Lung (tissue), 17 donors: ENCODE measurements at places on chromosomes 12 and 14. TPM values are rescaled to one million over a fixed set of nuclear protein-coding genes. Genes with fewer than 3 reads are reported as not detected.
A peak's percentile ranks its signal among the peaks of the same experiment; 100 is the strongest.

Gene AKT1
- 224 TPM for total RNA-seq

Gene IFI27L2
- 38.9 TPM for total RNA-seq

DNA sequence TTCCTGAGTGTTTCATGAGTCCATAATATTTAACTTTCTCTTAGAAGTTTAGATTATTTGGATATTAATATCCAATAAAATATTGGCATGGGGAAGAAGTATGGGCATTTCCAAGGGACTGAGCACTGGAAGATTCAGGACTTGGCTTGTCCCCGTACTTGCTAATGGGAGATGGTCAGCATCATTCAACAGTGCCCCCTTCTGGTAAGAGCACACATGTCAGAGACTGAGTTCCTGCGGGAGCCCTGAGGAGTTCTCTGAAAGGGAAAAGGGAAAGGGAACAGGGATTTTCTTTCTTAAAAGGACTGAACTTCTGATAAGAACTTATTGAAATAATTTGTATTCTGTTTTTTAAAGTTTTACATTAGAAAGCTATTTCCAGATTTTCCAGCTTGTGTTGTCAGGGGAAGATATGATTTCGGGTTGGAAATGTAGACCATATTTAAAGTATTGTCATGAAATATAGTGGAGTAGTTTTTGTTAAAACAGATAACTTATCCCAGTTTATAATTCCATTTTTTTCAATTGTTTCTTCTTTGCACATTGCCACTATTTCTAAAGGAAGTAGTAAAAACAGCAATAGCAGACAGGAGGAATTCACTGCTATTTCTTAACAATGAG is 59.8 kb upstream of the C12orf71 start:
- no peaks in the 10 kb centered on the region for H3K4me1 ChIP-seq
- H3K4me3 ChIP-seq: no peak overlapping the region
- DNase-seq: peak; percentile 85
- H3K36me3 ChIP-seq: no peaks in the 10 kb centered on the region
- no peak overlapping the region for H3K27ac ChIP-seq

GRCh38 chr14:67251573-67252226 is 10.5 kb downstream of the PALS1 start:
- no peak overlapping the region for H3K27ac ChIP-seq
- peaks cover 3% of the 10 kb centered on the region for H3K4me1 ChIP-seq
- DNase-seq: no peak
- no peak overlapping the region for H3K4me3 ChIP-seq
- H3K27me3 ChIP-seq: no peaks in the 10 kb centered on the region
- peaks cover under 1% of the 10 kb centered on the region for H3K36me3 ChIP-seq

DNA sequence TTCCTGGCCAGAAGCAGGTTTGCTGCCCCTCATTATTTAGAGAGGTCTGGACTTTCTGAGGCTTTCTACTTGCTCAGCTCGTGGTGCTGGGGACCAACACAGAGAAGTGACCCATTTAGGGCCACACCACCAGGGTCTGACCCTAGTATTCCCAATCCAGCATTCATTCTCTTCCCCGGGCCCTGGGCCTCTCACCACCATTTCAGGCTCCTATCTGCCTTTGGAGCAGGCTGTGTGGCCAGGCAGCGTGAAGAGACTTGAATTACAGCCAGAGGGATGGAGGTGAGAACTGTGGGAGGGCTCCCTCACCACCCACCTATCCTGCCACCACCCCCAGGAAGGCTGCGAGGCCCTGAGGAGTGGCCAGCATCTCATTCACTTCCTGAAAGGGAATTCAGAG is 24.6 kb downstream of the FAM222A start:
- H3K27ac ChIP-seq: no peak overlapping the region
- no peaks in the 10 kb centered on the region for H3K27me3 ChIP-seq
- peaks cover 34% of the 10 kb centered on the region for H3K4me1 ChIP-seq
- no peak overlapping the region for H3K4me3 ChIP-seq

DNA sequence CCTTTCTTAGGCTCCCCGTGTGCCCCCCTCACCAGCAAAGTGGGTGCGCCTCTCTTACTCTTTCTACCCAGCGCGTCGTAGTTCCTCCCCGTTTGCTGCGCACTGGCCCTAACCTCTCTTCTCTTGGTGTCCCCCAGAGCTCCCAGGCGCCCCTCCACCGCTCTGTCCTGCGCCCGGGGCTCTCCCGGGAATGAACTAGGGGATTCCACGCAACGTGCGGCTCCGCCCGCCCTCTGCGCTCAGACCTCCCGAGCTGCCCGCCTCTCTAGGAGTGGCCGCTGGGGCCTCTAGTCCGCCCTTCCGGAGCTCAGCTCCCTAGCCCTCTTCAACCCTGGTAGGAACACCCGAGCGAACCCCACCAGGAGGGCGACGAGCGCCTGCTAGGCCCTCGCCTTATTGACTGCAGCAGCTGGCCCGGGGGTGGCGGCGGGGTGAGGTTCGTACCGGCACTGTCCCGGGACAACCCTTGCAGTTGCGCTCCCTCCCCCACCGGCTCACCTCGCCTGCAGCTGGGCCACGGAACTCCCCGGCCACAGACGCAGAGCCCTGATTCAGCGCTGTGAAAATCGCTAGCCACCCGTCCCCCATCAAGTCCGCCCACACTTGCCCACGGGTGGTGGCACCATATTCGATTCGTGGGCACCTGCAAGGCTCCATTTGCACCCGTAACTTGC is 1.3 kb downstream of the TMEM233 start:
- H3K27ac ChIP-seq: peak overlapping the region; percentile 34
- H3K4me1 ChIP-seq: no peaks in the 10 kb centered on the region
- peak overlapping the region; percentile 62 for H3K4me3 ChIP-seq
- peaks cover 28% of the 10 kb centered on the region for H3K27me3 ChIP-seq

GRCh38 chr12:13597837-13598236 is 383.6 kb downstream of the GRIN2B start:
- no peak overlapping the region for H3K4me3 ChIP-seq
- no peak overlapping the region for H3K27ac ChIP-seq
- no peak for DNase-seq
- no peaks in the 10 kb centered on the region for H3K4me1 ChIP-seq
- H3K36me3 ChIP-seq: no peaks in the 10 kb centered on the region

GRCh38 chr14:63192085-63192484 is 12.2 kb upstream of the RHOJ start:
- no peaks in the 10 kb centered on the region for H3K36me3 ChIP-seq
- peaks cover 6% of the 10 kb centered on the region for H3K4me1 ChIP-seq
- H3K4me3 ChIP-seq: no peak overlapping the region
- no peaks in the 10 kb centered on the region for H3K27me3 ChIP-seq

DNA sequence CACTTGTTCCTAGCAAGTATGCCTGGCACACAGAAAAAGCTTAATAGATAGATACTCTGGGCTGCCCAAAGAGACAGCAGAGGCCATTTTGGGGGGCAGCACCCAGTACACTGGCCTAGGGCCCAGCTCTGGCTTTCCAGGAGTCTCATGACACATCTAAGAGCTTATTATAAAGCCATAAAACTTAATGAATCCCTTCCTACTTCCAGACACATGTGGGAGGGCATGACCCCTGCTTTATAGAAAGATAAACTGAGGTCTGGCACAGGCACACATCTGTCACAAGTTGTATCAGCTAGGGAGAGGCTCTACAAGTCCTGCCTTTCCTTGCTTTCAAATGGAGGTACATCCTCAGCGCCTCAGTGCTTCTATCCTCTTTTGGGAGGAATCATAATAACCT is 27.1 kb downstream of the FMNL3 start:
- no peak overlapping the region for H3K27ac ChIP-seq
- peaks cover 6% of the 10 kb centered on the region for H3K4me1 ChIP-seq
- no peak overlapping the region for H3K4me3 ChIP-seq
- no peak for DNase-seq
- no peaks in the 10 kb centered on the region for H3K36me3 ChIP-seq

DNA sequence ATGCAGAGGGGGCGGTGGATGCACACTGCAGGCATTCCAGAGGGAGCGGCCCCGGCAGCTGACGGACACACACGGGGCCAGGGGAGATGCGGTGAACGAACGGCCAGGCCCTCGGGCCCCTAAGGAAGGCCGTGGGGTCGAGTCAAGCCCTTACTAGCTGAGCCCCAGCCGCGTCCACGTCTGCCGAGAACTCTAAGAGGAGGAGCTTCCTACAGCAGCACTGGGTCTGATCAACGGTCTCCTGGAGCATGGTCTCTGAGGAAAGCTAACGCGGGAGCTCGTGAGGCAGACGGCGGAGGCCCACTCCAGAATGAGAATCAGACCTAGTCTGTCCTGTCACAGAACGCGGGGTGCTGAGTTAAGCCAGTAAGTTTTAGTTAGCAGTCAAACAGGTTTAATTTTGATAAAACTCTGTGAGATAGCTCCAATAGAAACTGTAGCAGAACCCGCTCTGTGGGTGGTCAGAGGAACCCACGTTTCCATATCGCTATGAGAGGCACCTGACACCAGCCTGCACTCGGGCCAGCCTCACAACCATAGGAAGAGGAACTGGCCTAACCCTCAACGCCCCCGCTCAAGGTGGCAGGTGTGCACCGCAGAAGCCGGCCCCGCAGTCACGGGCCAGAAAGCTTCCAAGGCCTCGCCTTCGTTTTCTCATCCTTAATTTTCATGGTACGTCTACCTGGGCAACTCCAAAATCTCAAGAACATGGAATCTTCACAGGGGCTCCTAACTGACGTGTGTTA is 55.5 kb downstream of the CDC42BPB start:
- peaks cover 4% of the 10 kb centered on the region for H3K36me3 ChIP-seq
- H3K27me3 ChIP-seq: no peaks in the 10 kb centered on the region
- no peak for DNase-seq
- H3K4me1 ChIP-seq: no peaks in the 10 kb centered on the region

DNA sequence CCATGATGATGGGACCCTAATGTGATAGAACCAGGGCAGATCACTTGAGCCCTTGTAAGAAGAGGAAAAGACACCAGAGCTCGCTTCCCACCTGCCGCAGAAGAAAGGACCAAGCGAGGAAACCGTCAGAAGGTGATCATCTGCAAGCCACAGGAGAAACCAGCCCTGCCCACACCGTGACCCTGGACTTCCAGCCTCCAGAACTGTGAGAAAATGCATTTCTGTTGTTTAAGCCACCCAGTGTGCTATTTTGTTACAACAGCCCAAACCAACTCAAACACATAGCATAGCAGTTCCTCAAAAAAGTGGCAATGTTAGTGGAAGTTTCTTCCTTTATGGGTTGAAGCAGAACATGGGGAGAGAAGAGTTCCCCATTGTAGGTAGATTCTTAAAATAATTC is 107.9 kb upstream of the BCL2L14 start:
- no peak overlapping the region for H3K27ac ChIP-seq
- no peak for DNase-seq
- peaks cover 3% of the 10 kb centered on the region for H3K4me1 ChIP-seq
- H3K27me3 ChIP-seq: no peaks in the 10 kb centered on the region
- no peak overlapping the region for H3K4me3 ChIP-seq
- H3K36me3 ChIP-seq: no peaks in the 10 kb centered on the region

GRCh38 chr12:124395284-124395752 is 100.4 kb downstream of the RFLNA start:
- H3K27me3 ChIP-seq: no peaks in the 10 kb centered on the region
- H3K36me3 ChIP-seq: peaks cover 20% of the 10 kb centered on the region
- no peak overlapping the region for H3K27ac ChIP-seq
- no peak for DNase-seq

DNA sequence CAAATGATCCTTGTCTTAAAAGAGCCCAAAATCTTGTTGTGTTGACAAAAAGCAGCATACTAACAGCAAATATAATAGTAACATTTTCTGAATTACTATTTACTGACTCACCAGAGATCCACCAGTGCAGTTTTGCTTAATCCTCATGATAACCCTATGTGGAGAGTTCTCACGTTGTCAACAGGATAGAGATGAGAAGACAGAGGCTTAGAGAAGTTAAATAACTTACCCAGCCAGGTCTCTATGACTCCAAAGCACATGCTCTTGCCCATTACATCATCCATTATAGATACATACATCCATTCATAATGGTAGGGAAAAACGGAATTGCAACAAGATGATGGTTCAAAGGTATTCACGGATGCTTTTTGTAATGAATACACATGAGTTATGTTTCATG is 111.9 kb downstream of the PAX9 start:
- DNase-seq: no peak
- no peak overlapping the region for H3K27ac ChIP-seq
- no peaks in the 10 kb centered on the region for H3K36me3 ChIP-seq
- no peaks in the 10 kb centered on the region for H3K27me3 ChIP-seq
- H3K4me1 ChIP-seq: no peaks in the 10 kb centered on the region

DNA sequence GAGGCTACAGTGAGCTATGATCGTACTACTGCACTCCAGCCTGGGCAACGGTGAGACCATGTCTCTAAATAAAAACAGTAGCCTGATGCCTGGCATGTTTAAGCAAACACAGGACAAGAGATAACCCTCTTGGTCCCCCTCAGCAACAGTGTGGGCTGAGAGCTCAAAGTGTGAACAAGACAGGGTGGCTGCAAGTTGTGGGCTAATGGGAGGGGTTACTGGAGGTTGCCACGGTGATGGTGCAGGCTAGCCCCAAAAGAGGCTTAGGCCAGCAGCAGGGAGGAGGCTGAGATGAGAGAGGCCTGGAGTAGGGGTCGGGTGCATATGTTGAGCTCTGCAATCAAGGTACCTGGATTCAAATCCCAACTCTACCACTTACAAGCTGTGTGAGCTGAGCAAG is 3.4 kb upstream of the LGMN start:
- H3K27ac ChIP-seq: no peak overlapping the region
- no peaks in the 10 kb centered on the region for H3K36me3 ChIP-seq
- no peaks in the 10 kb centered on the region for H3K27me3 ChIP-seq
- no peak for DNase-seq
- no peak overlapping the region for H3K4me3 ChIP-seq

DNA sequence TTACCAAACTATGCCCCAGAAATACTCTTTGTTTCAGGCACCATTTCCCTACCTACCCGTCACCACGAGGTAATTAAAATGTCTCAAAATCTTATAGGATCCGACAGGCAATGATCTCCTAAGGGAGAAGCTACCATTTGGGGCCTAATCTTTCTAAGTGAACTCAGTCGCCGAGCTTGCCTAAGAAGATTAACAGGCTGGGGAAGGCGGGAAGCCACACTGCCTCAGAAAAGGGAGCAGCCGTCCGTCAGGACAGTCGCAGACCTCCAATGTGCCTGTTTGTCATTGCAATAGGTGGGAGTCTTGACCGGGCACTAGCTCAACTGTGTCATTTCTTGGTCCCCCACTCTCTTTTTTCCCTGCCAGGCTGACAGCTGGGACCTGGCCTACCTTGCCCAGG is 4.6 kb downstream of the TTC7B start:
- H3K36me3 ChIP-seq: no peaks in the 10 kb centered on the region
- H3K27ac ChIP-seq: no peak overlapping the region
- DNase-seq: no peak
- no peak overlapping the region for H3K4me3 ChIP-seq
- H3K4me1 ChIP-seq: peaks cover 11% of the 10 kb centered on the region

DNA sequence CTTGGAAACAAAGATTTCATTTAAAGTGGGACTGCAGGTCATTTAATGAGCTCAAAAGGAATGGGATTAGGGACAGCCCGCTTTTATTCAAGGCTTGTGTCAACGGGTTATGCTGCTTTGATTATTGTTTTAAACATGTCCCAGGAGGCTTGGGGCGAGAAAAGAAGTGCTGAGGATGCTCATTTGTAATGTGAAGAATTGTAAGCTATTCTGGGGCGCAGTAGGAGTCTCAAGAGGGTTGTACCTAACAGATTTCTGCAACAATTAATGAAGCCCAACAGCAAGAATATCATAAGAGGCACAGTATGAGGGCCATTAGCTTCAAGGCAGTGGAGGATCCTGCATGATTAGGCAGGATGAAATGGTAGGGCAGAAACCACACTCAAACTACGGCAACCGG is 122.5 kb downstream of the KTN1 start:
- H3K36me3 ChIP-seq: no peaks in the 10 kb centered on the region
- no peaks in the 10 kb centered on the region for H3K4me1 ChIP-seq
- no peak for DNase-seq
